ENCODE measurements at places on chromosomes 3 and 15.

DNA sequence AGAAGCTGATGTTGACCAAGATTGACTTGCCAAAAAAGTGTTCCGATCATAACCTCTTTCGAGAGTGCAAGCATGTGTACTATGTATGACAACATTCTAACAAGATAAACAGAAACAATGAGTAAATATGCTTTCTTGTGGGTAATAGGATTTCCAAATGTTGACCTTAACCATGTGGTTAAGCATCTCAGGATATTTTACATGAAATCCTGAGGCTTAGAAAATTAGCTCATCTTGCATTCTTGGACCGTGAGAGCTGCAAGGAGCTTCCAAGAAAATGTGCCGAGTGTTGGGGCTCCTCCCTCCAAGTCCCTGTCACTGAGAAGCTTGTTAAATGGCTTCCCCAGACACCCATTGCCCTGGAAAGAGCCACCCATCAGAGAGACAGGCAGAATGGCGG is 50.1 kb downstream of the C3orf20 start:
- peak; percentile 27 for DNase-seq

DNA sequence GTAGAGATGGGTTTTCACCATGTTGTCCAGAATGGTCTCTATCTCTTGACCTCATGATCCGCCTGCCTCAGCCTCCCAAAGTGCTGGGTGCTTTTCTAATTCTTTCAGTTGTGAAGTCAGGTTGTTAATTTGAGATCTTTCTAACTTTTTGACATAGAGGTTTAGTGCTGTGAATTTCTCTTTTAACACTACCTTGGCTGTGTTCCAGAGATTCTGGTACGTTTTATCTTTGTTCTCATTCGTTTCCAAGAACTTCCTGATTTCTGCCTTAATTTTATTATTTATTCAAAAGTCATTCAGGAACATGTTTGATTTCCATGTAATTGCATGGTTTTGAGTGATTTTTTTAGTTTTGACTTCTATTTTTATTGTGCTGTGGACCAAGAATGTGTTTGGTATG is 63.5 kb upstream of the CCDC54 start:
- no peak for DNase-seq

DNA sequence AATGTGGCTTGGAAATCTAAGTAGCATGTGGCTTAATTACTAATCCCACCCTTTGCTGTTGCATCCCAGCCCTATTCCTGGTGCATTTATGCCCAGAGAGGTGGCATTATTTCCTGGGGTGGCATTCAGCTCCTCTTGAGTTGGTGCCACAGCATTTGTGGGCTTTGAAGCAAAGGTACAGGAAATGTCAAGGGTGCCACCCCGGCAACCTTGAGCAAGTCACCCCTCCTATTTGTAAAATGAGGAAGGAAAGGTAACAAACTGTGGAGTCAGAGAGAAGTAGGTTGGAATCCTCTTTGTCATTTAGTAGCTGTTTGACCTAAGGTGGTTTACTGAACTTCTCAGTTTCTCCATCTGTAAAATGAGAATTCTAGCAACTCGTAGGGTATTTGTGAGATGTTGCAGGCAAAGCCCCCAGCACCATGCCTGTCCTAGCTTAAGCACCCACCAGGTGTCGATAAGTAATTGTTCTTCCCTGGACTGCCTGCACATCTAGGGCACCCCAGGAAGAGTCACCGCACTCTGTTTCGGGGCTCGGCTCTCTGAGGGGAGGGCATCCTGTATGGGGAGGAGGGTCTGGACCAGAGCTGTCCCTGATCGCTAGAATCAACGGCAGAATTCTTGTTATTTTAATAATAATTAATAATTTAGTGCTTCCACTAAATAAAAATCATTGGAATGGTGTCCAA is 17.1 kb downstream of the ISG20 start:
- DNase-seq = no peak

DNA sequence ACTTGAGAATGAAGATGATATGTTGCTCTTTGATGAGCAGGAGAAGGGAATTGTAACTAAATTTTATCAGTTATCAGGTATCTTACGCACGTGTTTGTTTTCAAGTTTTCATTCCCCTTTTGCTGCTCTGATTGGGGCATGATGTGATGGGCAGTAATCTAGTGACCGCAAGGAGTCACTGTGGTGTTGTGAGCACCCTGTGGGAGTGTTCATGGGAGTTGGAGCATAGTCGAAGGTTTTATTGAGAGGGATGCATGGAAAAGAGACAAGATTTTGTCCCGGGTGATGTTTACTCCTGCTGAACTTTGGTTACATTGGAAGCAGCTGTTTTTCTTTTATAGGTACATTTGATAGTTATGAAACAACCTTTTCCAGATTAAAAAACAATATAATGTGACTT is 2.1 kb downstream of the FAN1 start:
- DNase-seq = no peak

- peak; percentile 32 for DNase-seq
Measured at GRCh38 chr15:45457641-45458539, 64.7 kb downstream of the SLC30A4 start.

DNA sequence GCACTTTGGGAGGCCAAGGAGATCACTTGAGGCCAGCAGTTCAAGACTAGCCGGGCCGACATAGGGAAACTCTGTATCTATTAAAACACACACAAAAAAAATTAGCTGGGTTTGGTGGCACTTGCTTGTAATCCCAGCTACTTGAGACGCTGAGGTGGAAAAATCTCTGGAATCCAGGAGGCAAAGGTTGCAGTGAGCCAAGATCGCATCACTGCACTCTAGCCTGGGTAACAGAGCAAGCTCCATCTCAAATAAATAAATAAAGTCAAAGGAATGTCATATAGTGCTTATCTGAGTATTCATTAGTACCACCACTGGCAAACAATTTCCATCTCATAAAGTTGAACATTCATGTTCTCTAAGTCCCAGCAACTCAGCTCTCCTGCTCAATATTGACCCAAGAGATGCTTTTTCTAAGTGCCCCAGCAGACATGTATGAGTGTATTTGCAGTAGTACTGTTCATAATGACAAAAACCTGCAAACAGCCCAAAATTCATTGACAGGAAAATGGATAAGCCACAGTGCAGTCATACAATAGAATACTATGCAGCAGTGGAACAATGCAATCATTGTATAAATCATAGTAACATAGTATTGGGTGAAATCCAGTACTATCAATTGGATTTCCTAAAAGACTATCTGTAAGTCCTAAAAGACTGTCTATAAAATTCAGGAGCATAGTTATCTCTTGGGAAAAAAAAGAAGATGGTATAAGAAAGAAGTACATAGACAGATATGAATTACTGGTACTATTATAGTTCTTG is 751.5 kb upstream of the LMCD1 start:
- no peak for DNase-seq

DNA sequence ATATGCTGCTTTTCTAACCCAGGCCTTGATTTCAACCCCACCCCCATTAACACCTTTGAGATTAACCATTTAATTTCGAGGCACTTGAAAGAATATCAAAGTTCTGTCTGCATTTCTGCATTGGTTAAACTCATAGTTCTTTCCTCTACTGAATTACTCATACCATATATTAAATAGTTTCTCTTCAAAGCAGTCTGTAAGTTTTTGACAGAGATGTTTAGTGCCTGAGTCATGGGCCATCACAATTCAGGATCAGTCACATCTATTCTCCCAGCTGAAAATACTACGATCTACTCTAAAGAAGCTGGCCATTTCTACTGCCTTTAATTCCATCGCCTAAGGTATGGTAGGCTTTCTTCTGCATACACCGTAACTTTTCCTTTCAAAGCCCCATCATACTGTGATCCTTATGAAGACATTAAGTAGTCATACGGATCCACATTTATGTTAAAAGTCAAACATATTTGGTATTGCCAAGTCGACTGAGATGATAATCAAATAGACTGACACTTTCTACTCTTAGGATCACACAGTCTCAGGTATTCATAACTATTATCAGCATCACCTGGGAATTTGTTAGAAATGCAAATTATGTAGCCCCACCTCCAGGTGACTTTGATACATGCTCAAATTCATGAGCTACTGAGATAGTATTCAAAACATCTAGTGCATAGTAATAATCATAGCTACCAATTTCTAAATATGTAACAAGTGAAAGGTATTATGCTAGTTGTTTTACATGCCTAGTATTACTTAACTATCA is 489.4 kb upstream of the IL12A start:
- DNase-seq = no peak

GRCh38 chr3:114217266-114217665 is 20.1 kb downstream of the ZNF80 start:
- DNase-seq = no peak

- peak; percentile 94 for DNase-seq
Measured at GRCh38 chr3:195210266-195210973, 60.5 kb downstream of the XXYLT1 start.

- DNase-seq = no peak
Measured at GRCh38 chr3:33096093-33096868, 665 bp downstream of the GLB1 start.

- DNase-seq = no peak
Measured at GRCh38 chr3:21226086-21226485, 524.9 kb downstream of the ZNF385D start.

Data from AG09309 (cell line).